ENCODE measurements at places on chromosomes 1 and 21.
A peak's percentile ranks its signal among the peaks of the same experiment; 100 is the strongest.

GRCh38 chr1:23576338-23577055 lies 17.2 kb upstream of the ID3 start:
- DNase-seq: peak; percentile 16

DNA sequence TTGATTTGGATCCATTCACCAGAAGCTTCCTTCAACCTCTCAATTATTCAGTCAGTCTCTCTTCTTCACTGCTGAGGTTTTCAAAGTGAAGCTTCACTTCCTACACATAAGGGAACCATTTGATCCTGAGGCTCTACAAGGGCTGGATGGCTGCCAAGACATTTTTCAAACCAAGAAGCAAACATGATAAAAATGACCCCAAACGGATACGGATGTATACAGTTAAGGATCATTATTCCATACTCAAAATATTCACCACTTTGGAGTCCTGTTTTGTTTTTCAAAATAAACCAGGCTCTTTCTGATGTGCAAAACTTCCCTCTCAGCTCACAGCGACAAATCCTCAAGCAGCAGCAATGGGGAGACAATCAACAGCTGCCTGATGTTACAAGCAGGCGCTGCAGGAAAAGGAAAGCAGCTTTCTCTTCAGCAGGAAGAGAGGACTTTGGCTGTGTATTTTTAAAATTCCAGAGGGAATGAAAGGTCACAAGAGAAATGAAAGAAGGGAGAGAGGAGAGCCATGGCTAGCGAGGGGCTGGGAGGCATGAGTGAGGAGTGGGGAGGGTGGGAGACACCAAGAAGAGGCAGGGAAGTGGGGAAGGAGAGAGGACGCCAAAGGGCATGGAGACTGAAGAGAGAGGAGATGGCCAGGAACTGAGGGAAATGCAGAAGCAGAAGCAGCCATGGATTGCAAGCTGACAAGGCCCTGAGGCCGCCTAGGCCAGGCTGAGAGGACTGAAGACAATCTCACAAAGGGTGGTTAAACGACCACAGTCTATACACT lies 145.4 kb downstream of the SLC45A1 start:
- DNase-seq: no peak

DNA sequence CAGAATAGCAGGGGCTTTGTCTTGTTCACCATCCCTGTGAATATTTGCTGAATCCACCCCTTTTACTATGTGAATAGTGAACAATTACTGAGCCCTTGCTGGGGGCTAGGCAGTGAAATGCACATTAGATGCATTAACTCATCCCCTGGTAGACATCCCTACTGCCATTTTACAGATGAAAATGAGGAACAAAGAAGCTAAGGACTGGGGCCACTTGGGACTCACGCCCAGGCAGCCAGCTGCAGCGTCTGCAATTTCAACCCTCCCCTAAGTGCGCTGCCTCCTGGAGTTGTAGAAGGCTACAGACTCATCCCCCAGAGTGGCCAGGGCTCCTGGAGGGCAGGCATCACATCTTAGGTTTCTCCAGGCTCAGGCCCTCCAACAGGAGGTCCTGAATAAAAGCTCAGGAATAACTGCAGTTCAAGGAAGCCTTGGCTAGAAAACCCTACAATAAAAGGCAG lies 31.6 kb downstream of the CAPZB start:
- no peak for DNase-seq

DNA sequence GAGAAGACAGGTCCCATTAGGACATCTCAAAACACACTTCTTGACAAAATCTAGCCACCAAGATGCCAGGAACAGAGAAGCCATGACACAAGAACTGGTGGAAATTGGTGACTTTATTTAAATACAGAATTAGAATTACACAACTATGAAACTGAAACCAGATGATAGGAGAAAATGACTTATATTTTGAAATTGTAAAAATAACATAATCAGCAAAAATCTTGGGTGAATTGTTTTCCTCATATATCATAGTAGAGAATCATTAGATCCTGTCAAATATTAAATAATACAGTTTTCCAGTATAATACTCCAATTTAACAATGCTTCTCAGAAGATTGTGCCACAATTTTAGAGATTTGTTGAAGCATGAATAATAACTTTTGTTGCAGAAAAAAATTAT lies 81.5 kb upstream of the MROH9 start:
- DNase-seq: no peak

- no peak for DNase-seq
Observed at GRCh38 chr1:100478816-100479215, 59.1 kb upstream of the GPR88 start.

DNA sequence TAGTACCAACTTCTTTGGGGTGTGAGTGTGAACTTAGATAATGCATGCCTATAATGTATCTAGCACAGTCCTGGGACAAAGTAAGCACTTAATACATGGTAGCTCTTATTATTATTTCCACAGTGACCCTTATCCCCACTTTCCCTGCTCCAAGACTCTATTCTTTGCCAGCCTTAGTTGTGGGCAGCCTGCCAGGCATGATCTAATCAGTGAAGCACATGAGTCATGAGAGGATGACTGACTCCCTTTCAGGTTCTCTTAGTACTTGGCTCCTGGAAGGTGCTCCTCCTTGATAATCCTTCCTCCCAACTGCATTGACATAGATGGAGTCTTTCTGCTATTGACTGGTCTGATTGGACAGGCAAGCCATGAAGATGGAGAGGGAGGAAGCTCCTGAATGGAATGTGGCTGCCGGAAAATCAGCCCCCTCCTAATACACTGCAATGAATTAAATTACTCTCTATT lies 17.4 kb upstream of the GNG12 start:
- DNase-seq: peak; percentile 83

GRCh38 chr1:24221246-24221645 lies 34.2 kb upstream of the IFNLR1 start:
- no peak for DNase-seq

All from ACHN (cell line).